ENCODE measurements at places on chromosomes 4 and X.

GRCh38 chr4:56655209-56655626, 25.9 kb downstream of the HOPX start:
- DNase-seq, result no peak

- no peak for DNase-seq
Observed at GRCh38 chr4:138666366-138666765, 349.2 kb upstream of the NOCT start.

GRCh38 chrX:106039920-106040319, 1.4 kb upstream of the SERPINA7 start:
- DNase-seq, result no peak

GRCh38 chr4:7158991-7159390, 33.3 kb upstream of the SORCS2 start:
- DNase-seq, result no peak
